ENCODE measurements at places on chromosomes 2 and 18. TPM values are rescaled to one million over a fixed set of nuclear protein-coding genes. Genes with fewer than 3 reads are reported as not detected.

Gene SPHKAP
- under 0.01 TPM for total RNA-seq

Gene RFTN2
- total RNA-seq = 7.4 TPM

Gene OBSL1
- 20.5 TPM for total RNA-seq

Gene RUFY4
- not detected for total RNA-seq

Gene PARD6G
- total RNA-seq = 35.2 TPM

Gene PROKR1
- not detected for total RNA-seq

Gene STAT4
- 0.47 TPM for total RNA-seq

Gene HRH4
- 0.38 TPM for total RNA-seq

Gene STPG4
- not detected for total RNA-seq

Gene ALLC
- not detected for total RNA-seq

Gene TSHZ1
- total RNA-seq = 5.4 TPM

Gene ST8SIA3
- total RNA-seq = not detected

Gene PDE1A
- 9.2 TPM for total RNA-seq

Gene MPP4
- not detected for total RNA-seq

All from esophagus squamous epithelium (tissue), 5 donors.